ENCODE measurements at places on chromosomes 1 and 21.
A peak's percentile ranks its signal among the peaks of the same experiment; 100 is the strongest.

DNA sequence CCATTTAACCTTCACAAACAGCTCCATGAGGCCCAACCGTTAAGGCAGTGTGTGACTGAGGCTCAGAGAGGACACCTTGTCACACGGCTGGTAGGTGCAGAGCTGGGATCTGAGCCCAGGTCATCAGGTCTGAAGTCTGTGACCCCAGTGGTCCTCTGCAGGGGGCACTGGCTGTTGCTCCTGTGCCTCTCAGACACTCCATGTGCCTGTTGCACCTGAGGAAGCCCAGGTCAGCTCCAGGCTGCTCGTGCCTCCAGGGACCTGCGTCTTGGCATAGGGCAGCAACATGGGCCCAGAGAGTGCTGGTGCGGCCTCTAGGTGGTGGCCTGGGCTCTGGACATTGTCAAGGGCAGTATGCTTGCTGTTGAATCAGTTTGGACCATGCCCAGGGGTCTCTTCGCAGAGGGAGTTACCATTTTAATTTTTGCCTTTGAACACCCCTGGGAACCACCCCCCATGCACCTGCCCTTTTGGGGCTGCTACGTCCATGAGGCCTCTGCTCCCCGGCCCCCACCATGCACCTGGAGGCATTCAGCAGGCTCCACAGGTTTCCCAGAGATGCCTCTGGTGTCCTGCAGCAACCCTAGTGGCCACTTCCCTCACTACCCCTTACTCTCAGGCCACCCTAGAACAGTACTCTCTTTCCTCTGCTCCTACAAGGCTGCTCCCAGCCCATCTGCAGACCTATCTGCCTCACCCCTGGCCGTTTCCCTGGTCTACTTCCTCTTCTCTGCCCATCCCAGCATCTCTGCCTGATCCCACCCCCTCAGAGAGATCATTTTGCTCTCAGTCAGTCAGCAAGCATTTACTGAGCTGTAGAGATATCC lies 25.2 kb upstream of the EPS8L3 start:
- no peak for DNase-seq

GRCh38 chr1:7862211-7863060 lies 9.6 kb upstream of the UTS2 start:
- no peak for DNase-seq

GRCh38 chr1:8560611-8561544 lies 243.0 kb downstream of the SLC45A1 start:
- no peak for DNase-seq

- DNase-seq = no peak
Observed at GRCh38 chr21:46033410-46034400, 52.1 kb downstream of the COL6A1 start.

- no peak for DNase-seq
Observed at GRCh38 chr1:224500796-224501195, 66.2 kb upstream of the WDR26 start.

GRCh38 chr1:247064304-247064703 lies 14.3 kb downstream of the ZNF670 start:
- DNase-seq = no peak

GRCh38 chr1:162710780-162711465 lies 78.7 kb downstream of the DDR2 start:
- no peak for DNase-seq

GRCh38 chr1:55214212-55214933 lies 791 bp downstream of the USP24 start:
- DNase-seq = peak; percentile 8

- no peak for DNase-seq
Observed at GRCh38 chr1:10374442-10374860, 24.4 kb upstream of the PGD start.

- no peak for DNase-seq
Observed at GRCh38 chr1:214402613-214403083, 121.7 kb downstream of the SMYD2 start.

DNA sequence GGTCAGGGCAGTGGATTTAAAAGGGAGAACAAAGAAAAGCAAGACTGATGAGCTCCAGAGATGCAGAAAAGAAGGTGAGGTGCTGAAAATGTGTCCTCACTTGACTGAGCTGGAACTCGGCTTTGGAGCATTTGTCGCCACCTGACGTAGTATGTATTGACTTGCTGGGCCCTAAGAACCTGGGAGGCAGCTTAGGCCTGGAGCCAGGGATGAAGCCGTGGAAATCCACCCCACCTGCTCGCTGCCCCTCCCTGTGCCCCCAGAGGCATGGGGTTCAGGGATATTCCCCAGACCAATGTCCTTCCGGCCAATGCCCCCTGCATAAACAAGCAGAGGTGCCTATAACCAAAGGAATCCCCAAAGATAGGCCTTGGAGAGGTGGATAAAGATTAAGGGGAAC lies 14.3 kb downstream of the MRAP start:
- no peak for DNase-seq

DNA sequence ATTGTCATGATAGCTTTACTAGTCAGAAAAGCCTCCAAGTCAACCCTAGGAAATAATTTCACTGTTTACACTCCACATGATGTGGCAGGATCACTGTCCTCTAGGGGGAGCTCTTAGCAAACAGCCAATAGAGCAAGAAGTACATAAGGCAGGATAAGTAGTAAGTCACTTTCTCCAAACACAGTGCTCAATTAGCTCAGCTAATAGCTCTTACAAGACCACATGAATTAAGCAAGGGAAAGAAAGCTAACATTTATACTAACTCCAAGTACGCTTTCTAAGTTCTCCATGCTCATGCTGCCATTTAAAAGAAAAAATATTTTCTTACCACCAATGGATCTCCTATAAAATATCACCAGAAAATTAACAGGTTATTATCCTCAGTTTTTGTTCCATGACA lies 66.9 kb upstream of the LRIF1 start:
- DNase-seq = no peak

GRCh38 chr1:156400191-156400935 lies 31.4 kb downstream of the RHBG start:
- no peak for DNase-seq

DNA sequence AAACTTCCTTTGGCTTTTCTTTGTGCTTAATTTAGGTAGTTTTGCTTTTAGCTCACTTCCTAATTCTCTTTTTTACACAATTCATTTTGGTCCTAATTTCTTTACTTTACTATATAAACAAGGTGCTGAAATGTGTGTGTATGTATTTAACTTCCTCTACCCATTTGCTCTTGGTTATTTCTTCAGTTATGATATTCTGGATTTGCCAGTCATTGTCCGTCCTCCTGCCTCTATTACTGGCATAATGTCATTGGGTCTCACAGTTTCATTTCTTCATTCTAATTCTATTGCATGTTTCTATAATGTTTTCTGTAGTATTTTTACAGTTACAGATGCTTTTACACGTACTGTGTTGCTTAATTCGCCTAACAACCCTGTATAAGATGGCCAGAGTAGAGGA lies 96.2 kb downstream of the ZMYM4 start:
- DNase-seq = no peak

DNA sequence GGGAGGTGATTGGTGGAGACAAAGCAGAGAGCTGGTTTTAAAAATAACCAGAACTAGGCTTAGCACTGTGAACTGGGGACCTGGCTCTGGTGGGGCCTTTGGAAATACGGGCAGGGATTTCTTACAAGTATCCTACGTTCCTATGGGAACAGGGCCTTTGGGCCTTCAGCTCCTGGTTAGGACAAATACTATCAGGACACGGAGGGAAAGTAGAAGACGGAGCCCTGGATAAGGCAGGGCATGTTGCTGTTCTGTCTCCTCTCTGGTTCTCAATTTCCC lies 5.3 kb upstream of the MYOG start:
- DNase-seq = no peak

DNA sequence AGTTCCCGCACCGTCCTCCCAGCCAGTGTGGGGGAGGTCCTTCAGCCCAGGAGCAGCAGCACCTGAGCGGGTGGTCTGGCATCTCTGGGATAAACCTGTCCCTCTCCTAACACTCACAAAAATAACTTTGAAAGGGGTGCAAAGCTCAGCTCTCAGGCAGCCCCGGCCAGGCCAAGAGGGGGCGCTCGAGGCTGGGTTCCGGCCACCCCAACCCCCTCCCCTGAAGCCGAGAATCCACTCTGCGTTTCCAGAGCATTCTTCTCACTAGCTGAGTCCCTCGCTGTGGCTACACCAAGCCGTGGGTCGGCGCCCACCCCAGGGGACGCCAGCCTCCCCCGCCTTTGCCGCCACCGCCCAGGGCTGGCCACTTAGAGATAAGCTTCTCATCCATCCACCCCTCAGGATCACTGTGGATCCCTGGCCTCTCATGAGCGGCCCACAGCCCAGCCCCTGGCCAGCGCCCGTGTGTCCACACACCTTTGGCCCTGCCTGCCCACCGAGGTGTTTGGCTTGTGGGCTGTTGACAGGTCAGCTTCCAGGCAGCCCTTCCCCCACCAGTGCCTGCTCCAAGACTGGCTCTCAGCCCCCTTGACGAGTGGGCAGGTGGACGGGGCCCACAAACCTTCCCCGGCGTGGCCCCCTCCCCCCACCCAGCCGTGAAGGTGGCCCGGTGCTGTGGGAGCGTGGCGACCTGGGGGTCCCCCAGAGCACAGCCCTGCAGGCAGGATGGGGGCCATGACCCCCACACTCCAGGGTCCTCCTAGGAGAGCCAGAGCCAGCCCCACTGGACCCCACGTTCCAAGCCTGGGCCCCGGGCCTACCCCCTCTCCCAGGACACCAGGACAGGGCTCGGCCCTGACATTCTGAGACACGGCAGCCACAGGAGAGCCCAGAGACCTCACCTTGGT lies 1.9 kb downstream of the FTCD start:
- DNase-seq = peak; percentile 20

- no peak for DNase-seq
Observed at GRCh38 chr1:55049914-55050278, 10.5 kb downstream of the PCSK9 start.

GRCh38 chr1:242784084-242784483 lies 259.6 kb upstream of the PLD5 start:
- DNase-seq = no peak

DNA sequence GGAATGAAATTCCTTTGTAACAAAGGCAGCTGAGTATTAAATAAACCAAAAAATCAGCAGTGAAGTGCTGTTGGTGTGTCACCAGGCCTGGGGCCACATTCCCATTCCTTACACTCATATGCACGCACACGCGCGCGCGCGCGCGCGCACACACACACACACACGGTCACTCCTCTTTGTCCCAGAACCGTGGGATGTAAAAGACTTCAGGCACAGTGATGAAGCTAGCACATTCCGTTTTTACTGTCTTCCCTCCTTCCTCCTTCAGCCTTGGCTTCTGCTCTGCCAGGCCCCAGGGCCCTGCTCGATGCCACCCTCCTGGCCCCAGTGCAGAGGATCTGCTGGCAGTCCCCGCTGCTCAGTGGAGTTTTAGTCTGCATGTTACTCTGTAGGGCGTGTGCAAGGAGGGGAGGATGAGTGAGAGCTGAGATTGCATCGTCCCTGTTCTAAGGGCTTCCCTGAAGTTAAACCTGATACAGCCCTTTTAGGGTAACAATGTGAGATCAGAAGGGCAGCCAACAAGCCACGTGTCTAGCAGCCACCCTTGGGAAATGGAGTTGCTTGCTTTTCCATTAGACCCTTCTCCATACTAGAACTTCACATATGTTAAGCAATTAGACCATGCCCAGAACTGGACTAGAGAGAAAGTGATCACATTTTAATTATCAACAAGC lies 71.7 kb upstream of the WDR26 start:
- DNase-seq = no peak

DNA sequence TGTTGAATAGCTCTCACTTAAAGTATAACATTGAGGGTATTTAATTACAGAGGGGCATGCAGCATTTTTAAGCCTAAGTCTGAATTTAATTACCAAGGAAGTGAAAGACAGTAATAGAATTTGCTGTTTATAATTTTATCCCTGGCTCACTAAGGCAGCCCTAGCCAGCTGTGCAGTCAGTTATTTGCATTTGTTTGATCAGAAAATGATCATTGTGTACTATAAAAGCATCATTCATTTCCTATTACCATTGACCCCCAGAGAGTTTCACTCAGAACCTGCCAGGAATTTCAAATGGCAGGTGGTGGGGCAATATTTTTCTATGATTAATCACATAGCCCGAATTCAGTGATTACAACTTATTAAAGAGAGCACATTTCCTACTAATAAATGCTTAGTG lies 277.1 kb upstream of the KAZN start:
- no peak for DNase-seq

DNA sequence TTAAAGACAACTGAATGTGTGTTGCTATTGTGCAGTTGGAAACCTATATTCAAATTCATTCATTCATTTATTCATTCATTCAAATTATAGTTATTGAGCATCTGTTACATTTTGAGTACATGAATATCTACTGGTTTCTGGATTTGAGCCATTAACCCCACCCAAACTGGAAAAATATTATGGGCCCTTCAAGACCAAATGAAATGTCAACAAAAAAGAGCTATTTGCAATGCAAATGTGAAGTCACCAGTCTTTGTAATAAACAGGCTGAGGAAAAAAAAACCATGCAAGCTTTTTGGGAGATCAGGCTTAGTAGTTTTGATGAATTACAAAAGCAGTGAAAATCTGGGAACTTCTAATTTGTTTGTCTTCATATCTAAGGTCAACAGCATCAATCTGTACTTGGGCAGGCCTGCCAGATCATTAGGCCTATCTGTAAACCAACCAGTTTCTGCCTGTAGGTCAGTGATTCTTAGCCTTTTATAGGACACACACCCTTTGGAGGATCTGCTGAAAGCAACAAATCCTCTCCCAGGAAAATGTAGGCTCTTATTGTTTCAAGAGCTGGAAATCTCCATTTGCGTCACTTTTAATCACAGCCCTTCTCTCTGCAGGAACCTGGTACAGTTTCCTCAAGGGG lies 134.7 kb downstream of the FAM78B start:
- DNase-seq = no peak

Measured in stimulated activated CD8-positive, alpha-beta memory T cell treated with anti-CD3 and anti-CD28 coated beads, Interleukin-15, amount 100 ng/mL, for 24 hours (primary cell).